Cortex of kidney (tissue), 1 donor: ENCODE measurements at places on chromosomes 2 and 18.

DNA sequence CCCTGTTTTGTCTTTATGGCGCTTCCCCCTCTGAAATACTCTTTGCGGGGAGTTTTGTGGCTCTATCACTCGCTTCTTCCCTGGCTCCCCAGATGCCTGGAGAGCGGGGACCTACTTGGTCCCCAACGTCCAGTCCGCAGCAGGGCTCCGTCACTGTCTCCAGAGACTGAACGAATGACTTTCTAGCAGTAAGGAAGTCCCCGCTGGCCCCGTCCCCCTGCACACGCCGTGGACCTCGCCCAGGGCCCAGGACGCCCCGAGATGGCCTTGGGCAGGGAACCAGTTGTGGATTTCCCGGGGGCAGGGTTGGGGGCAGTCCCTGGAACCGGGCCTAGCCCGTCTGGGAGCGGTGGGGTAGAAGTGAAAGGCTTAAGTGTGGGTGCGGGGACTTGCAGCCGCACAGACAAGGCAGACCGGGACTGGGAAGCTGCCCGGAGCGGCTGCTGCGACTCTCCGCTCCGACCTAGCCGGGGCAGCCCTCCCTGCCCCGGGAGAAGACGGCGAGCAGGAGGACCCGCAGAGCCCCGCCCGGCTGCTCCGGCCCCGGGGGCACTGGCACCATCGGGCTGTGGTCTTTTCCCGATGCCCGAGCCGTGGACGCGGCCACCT, 821 bp upstream of the EPHA4 start:
- no peak for DNase-seq

GRCh38 chr18:79382681-79383387, 12.9 kb upstream of the NFATC1 start:
- DNase-seq = no peak

GRCh38 chr2:17538022-17538843, 2.3 kb upstream of the VSNL1 start:
- no peak for DNase-seq

DNA sequence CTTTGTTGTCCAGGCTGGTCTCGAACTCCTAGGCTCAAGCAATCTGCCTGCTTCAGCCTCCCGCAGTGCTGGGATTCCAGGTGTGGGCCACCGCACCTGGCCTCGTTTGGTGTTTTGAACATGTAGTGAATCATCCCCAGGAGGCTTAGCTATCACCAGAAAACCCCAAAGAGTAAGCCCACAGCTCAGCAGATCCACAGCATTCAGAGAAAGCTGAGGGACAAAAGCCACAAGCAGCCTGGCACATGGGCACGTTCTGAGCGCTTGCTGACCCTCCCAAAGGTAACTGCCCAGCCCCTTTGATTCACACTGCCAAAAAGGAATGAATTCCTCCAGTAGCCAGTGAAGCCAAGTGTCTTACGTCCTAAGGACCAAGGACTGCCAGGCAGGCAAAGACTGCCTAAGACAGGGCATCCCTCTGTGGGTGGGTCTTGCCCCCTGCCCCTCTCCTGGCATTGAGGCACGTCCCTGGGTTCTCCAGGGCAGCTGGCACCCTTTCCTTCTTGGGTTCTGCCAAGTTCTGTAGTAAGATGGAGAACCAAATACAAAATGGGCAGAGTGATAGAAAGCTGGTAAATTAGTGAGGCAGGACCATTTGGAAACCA, 31.7 kb downstream of the MBP start:
- no peak for DNase-seq

DNA sequence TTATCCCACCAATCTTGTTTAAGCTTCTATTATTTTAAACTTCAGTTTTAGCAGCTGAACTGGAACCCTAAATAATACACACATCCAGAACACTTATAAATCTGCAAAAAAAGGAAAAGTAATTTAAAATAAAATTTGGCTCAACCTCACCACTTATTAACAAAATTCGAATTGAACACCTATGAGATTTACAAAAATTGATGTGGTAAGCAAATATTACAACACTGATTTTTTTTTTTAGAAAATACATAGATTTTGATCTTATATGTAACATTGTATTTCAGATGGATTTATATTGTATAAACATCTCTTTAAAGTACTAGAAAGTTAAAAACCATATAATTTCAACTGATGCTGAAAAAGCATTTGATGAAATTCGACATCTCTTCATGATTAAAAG, 81.3 kb upstream of the DYNAP start:
- no peak for DNase-seq

- DNase-seq = no peak
Observed at GRCh38 chr2:160477032-160477431, 16.6 kb downstream of the RBMS1 start.
